ENCODE measurements at places on chromosomes 6 and 20.

GRCh38 chr6:22067122-22067521 lies 229.7 kb downstream of the PRL start:
- no peak for DNase-seq

GRCh38 chr20:2705931-2706645 lies 13.5 kb downstream of the EBF4 start:
- DNase-seq, result no peak

DNA sequence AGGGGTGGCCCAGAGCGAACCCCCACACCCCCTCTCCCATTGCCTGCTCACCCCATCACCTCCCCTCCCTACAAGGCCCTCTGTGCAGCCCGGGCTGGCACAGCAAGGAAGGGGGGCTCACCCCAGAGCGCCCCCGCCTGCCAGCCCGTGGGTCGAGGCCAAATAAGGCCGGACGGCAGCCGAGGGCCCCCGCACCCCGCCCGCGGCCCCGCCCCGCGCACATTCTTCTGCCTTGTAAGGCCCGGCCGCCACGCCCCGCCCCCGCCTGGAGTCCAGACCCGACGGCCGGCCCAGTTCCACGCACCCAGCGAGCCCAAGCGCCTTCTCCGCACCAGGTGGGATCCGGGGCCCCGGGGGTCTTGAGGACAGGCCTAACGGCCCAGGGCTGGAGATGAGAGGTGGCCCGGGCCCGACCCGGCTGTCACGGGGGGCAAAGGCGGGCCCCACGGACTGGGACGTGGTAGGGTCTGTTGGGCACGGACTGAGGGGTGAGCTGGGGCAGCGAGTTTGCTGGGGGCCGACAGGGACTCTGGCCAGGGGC lies at the start of gene MYL9:
MYL9 (plus strand) TSS at position 293 of the 541 bp plus-strand sequence. CDS start 3,366 bp downstream, outside the sequence.
- DNase-seq, result peak; percentile 44

DNA sequence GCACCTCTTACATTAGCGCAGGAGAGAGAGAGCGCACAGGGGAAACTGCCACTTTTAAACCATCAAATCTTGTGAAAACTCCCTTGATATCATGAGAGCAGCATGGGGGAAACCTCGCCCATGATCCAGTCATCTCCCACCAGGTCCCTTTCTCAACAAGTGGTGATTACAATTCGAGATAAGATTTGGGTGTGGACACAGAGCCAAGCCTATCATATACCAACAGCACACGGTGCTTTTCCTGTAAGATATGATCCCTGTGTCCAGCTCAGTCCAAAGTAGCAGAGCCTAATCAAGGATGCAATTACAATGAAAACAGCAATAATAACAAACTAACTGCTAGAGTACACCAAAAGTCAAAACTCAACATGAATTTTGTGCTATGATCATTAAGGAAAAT lies 148.7 kb upstream of the TCF21 start:
- no peak for DNase-seq
